ENCODE measurements at places on chromosomes 6 and 20.

GRCh38 chr20:49171909-49172308 is 16.2 kb downstream of the STAU1 start:
- DNase-seq: no peak

DNA sequence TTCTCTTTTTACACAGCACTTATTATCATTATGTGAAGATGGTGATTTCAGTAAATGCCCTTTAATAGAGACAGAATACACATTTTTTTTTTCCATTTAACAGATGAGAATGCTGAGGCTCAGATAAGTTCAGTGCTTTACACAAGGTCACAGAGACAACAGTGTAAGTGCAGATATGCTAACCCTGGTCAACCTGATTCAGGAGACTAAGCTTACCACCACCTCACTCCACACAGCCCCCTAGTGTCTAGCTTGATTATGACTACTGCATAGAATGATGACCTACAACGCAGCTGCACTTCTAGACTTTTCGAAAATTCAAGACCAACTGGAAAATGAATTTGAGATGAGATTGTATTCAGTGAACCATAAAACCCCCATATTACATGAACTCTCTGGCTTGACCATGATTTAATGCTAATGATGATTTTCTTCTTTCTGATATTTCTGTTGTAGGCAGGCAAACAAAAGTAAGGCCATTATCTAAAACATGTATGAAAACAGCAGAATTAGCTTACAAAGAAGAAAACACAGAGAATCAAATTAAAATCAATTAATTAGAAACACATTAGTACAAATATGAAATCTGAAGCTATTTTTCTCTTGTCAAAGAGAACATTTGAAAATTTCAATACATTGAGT is 212.1 kb upstream of the PHACTR1 start:
- no peak for DNase-seq

GRCh38 chr6:22227824-22228610 is 68.8 kb downstream of the PRL start:
- DNase-seq: no peak

DNA sequence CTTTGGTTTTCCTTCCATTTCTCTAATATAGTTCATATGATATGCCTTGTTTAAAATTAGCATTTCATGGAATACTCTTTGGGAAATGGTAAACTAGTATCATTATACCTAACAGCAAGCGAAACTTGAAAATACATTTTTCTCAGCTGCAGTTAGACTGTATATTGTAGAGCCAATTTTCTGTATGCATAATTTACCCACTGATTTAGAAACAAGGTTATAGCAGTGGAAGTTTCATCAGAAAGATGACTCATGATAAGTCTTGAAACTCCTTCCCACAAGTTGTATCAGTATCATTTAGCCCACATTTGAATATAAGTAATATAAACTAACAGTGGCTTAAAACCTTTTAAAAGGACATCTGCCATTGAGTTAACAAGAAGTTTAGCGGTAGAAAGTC is 164.8 kb upstream of the BMP5 start:
- no peak for DNase-seq

DNA sequence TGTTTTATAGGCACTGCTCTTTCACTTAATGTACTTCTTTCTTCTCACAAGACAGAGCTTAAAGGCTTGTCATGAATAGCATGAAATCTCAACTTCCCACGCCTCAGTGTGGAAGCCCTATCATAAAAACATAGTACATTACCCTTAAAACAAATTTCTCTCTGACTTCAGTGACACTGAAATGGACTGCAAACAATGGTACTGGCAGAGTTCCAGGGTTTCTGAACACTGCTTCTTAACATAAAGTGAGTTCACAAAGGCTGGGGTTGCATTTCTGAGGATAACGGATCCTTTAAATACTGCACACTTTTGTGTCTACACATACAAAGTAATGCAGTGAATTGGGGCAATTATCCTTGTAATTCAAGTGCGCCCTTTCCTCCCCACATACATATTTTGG is 32.3 kb upstream of the PLEKHG1 start:
- no peak for DNase-seq

DNA sequence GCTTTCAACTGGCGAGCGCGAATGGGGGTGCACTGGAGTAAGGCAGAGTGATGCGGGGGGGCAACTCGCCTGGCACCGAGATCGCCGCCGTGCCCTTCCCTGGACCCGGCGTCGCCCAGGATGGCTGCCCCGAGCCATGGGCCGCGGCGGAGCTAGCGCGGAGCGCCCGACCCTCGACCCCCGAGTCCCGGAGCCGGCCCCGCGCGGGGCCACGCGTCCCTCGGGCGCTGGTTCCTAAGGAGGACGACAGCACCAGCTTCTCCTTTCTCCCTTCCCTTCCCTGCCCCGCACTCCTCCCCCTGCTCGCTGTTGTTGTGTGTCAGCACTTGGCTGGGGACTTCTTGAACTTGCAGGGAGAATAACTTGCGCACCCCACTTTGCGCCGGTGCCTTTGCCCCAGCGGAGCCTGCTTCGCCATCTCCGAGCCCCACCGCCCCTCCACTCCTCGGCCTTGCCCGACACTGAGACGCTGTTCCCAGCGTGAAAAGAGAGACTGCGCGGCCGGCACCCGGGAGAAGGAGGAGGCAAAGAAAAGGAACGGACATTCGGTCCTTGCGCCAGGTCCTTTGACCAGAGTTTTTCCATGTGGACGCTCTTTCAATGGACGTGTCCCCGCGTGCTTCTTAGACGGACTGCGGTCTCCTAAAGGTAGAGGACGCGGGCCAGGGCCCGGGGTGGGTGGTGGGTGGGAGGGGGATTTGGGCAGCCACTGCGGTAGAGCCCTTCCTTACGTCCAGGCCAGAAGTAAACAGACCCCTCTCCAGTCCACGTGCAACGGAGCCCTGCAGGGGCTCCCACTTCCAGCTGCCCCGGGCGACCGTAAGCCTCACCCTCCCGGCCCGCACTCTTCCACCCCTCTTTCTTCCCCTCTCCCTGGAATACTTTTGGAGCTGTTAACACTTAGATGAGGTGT is 998 bp downstream of the BMP2 start:
- no peak for DNase-seq

DNA sequence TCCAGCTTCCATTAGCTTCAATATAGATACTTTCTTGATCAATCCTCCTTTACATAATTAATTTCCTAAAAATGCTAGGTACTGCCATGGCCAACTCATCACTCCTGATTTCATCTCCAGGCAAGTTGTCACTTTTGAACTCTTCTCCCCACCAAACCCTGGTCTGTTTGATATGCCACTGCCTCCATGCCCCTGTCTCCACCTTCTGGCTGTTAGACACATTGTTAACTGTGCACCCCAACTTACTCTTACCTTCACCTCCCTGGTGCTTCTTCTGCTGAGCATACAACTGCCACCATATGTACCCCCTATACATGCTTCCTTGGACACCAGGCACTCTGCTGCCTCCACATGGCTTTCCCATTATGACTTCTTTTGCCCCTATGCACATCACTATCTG is 21.9 kb upstream of the AIG1 start:
- no peak for DNase-seq

DNA sequence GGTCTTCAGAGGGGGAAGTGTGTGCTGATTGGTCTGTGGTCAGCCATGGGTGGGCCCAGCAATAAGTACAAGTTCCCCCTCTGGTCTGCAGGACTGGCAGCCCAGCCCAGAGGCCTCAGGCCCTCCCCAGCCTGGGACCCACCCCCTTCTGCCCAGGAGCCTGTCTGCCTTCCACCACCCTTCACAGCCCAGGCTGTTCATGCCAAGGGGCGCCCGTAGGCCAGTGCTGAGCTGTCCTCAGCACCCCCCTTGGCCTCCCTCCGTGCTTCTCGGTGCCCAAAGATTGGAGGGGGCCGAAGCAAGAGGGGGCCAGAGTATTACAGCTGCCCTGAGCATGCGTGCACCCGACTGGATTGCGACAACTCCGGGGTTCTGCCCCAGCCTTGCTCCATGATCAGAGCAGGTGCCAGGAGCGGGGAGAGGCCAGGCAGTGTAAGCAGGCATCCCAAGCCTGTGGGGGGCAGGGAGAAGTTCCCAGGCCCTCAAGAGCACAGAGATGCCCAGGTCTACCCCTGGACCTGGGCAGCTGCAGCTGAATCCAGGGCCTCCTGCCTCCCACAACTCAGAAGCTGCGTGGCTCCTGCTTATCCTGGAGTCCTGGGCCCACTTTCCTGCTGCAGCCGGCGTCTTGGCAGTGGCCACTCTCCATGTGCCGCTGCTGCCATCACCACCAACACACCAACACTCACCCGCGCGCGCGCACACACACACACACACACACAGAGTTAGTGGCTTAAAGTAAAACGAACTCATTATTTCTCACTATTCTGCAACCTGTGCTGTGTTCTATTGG is 33.3 kb downstream of the CST9L start:
- no peak for DNase-seq

GRCh38 chr6:52063584-52064344 is 23.6 kb downstream of the PKHD1 start:
- DNase-seq: peak; percentile 39

- no peak for DNase-seq
These were observed 117.0 kb upstream of the PRL start for GRCh38 chr6:22413681-22414311.

All from activated gamma-delta T cell treated with anti-CD3 and anti-CD28 coated beads, Interleukin-2, amount 50 U/mL, for 16 hours (primary cell).